ENCODE measurements at places on chromosomes 3 and 15. TPM values are rescaled to one million over a fixed set of nuclear protein-coding genes. Genes with fewer than 3 reads are reported as not detected.

FBXO40 gene
- total RNA-seq: not detected

GRCh38 chr3:100802126-100802525, 92.8 kb downstream of the TFG start:
- DNase-seq: no peak

GRCh38 chr15:67096546-67097294, 31.3 kb downstream of the SMAD3 start:
- DNase-seq: no peak

DNA sequence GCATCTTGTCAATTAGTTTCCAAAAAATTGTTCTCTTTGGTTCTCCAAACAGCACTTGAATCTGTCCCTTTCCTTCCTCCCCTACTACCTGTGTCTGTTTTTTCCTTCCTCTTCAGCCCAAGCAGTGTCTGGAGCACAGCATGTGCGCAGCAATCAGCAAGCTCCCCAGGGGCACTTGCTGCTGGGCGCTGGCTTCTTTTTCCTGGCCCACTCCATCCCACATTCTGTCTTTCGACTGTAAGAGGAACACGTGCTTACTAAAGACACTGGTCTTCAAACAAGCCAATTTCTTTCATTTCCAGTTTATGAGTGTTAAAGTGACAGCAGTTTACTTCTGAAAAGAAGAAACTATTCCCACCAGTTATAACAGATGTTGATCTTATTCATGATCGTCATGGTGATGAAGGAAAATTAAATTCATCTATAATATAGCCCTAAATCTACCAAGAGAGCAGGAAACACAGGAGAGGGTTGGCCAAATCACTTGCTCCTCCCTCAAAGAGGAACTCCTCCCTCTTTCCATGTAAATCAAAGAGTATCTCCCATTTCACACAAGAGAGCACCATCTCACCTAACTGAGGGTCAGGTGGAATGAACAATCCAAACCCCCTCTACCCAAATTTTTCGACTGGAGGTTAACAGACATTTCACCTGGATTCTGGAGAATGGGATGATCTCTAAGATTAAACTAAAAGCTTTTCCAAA, 115.4 kb downstream of the IGF2BP2 start:
- DNase-seq: no peak
